CD4-positive, CD25-positive, alpha-beta regulatory T cell (primary cell): ENCODE measurements at places on chromosomes 11 and 22. TPM values are rescaled to one million over a fixed set of nuclear protein-coding genes. Genes with fewer than 3 reads are reported as not detected.

ADM gene
- polyA plus RNA-seq, result not detected

RAB38 gene
- polyA plus RNA-seq, result 0.36 TPM

SYT8 gene
- polyA plus RNA-seq, result not detected

DEUP1 gene
- not detected for polyA plus RNA-seq

NRGN gene
- polyA plus RNA-seq, result 0.22 TPM

TRIM49 gene
- polyA plus RNA-seq, result not detected

GRCh38 chr11:86292912-86293616, 9.0 kb upstream of the HIKESHI start:
- peak; percentile 92 for DNase-seq

DNA sequence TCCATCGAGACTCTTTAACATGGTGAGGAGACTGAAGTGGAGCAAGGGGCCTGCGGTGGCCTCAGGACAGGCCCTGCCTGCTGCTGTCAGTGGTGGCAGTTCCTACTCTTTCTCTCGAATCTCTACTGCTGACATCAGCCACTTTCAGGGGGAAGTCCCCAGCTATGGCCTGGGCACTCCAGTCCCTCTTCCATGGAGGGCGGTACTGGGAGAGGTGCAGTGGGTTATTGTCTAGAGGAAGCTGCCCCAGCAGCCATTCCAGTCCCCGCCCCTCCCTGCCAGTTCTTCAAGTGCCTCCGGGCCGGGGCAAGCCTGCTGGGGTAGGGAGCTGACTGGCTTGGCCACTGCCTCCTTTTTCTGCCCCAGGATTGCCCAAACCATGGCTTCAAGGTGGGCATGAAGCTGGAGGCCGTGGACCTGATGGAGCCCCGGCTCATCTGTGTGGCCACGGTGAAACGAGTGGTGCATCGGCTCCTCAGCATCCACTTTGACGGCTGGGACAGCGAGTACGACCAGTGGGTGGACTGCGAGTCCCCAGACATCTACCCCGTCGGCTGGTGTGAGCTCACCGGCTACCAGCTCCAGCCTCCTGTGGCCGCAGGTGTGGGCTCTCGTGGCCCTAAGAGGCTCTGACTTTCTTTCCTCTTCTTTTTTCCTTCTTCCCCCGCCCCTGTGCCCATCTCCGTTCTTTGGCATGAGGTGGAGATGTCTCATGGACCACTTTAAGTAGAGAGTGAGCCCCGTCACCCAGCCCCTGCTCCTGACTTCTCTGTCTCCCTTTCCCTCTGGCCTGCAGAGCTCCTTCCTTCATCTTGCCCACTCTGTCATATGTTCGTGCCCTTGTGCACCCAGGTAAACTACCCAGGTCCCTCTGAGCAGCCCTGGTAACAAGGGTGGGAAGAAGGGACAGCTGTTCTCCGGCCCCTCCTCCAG, 13.7 kb downstream of the CHADL start:
- no peak for DNase-seq
